ENCODE measurements at places on chromosomes 11 and 22.

DNA sequence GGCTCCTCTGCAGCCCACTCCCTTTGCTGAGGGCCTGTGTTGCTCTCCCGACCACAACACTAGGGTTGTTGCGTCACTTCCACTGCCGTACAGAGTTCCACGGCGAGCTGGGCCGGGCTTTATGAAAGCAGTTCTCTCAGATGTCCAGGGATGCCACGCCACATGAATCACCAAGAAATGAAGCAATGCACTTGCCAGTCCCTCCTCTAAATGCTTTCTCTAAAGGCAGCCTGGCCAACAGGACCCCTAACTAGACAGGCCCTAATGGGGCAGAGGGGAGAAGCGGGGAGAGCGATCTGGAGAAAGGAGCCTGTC is 188.7 kb downstream of the CTTN start:
- DNase-seq = no peak

DNA sequence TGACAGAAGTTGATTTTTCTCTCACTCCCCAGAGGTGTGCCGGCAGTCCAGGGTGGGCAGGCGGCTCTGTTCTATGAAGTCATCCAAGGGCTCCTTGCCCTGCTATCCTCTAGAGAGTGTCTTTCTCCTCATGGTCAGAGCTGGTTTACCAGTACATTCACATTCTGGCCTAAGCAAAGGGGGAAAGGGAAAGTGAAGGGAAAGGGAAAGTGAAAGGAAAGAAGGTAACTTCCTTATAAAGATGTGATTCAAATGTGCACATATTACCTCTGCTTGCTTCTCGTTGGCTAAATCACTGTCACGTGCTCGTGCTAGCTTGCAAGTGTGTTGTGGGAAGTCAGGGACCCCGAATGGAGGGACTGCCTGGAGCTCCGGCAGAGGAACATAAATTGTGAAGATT is 2.9 kb upstream of the HTATIP2 start:
- peak; percentile 39 for DNase-seq

- no peak for DNase-seq
Measured at GRCh38 chr11:34825670-34826383, 90.4 kb downstream of the APIP start.

DNA sequence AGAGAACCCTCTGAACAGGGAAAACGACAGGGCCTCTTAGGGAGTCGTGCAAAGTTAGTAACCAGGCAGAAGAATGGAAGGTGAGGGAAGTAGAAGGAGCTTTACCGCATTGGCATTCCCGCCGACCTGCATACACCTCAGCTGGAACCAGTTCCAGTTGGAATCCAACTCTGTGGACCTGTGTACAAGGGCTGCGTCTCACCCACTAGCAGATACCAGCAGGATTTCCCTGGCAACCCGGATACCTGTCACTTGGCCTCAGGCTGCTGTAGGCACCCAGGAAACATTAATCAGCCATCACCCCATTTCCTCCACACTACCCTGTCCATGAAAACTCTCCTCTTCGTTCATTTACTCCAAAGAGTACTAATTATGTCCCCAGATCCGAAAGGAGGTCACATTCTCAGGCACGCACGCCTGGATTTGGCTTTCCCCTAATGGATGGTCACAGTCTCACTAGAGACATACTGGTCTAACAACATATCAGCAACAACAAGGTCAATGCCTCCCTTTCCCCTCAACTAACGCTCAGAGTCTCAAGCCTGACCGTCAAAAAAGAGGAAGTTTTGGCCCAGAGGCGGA is 842 bp downstream of the ARFGAP2 start:
- peak; percentile 36 for DNase-seq

DNA sequence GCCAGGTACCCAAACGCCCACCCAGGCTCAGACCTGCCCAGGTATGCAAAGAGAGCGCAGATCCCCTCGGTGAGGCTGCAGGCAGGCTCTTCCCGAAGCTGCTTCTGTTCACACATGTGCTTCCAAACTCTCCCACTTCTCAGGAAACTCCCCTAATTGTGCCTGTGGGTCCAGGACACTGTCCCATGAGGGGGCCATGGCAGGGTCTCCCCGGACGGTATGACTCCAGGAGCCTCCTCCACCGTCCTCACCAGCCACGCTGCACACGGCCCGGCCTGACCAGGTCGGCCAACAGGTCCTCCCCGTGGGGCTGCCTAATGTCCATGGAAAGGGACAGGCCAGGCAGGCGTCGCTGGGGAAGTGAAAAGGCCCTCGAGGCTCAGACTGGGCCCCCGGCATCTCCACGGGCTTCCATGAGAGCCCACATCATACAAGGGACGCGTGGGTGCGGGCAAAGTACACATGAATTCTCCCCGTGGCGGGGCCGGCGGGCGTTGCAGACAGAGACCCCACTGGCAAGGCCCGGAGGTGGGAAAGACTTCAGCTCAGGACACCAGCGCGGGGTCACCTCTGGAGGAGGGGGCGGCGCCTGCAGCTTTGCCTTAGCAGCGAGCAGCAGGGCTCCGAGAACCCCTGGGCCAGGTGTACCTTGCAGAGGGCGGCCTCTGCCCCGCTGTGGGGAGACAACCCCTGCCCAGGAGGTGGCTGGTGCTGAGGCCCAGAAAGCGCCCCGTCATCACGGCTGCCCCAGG is 526.1 kb downstream of the BRD1 start:
- DNase-seq = no peak

DNA sequence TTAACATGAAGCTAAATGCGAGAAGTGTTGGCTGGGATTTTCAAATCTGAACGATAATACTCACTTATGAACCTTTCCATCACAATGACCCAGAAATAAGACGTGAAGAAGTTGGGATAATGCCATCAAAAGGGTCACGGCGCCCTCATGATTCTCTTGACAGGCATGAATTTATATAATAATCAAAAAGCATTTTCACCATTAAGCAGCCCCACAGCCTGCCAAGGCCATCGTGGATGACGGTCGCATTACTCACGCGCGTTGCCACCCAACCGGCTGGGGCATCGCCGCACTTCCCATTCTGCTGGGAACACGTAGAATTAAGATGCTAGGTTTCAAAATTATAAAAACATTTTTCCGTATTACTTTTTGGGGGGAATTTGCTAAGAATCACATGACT is 18.9 kb upstream of the GAL start:
- no peak for DNase-seq

GRCh38 chr11:8699903-8700302 is 17.3 kb downstream of the RPL27A start:
- DNase-seq = no peak

DNA sequence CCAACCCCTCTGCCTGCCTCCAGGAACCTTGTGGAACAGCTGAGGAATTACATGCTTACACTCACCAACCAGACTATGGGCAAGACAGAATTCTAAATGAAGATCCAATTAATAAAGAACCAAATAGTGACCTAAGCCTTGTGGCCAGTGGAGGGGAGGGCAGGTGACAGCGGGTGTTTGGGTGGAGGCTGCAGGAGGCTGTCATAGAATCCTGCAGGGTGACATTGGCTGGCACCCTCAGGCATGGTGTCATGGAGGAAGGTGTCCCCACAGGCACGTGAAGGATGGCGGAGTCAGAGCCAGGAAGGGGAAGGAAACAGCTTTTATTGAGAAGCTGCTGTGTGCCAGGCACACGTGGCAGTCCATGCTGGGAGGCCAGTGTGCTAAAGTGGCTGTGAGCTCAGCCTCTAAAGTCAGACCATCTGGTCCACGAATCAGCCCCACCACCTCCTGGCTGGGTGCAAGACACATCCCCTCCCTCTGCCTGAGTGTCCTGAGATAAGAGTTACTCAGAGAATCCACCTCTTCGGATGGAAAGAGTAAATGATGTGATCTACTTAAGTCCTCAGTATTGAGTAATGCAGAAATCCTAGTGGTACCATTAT is 8.7 kb downstream of the MYO18B start:
- DNase-seq = no peak

GRCh38 chr11:14275076-14275475 is 83.9 kb downstream of the RRAS2 start:
- DNase-seq = no peak

- no peak for DNase-seq
Measured at GRCh38 chr11:77750394-77751156, 69.9 kb downstream of the RSF1 start.

- DNase-seq = peak; percentile 18
Measured at GRCh38 chr22:35258191-35258988, 1.1 kb downstream of the HMGXB4 start.

DNA sequence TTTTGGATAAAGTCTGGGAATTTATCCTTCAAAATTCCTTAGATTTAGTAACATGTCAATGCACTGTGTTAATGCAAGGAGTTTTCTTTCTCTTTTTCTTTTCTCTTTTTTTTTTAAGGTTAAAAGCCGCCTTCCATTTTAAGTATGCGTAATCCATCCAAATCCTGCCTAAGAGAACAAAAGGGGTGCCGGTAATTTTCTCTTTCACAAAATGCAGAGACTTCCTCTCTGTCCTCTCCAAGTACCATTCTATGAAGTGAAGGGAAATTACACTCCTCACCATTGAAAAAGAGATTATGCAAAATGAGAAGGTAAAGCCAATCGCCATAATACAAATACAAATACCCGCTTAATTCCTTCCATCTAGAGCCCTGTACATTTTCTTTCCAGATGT is 273.8 kb downstream of the BLID start:
- DNase-seq = no peak

DNA sequence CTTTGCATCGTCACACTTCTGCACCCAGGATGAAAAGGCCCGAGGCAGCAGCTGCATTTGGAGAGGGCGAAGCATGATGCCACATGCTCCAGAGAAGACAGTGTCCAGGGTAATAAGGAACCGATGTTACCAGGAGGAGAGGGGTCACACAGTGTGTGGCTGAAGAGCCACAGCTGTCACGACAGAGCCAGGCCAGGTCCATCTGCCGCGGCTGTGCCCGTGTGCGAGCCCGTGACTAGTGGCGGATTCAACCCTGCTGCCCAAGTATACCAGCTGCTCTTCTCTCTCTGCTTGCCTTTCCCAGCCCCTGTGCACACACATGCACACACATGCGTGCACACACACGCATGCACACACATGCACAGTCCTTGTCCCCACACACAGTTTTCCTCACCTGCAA is 1432.5 kb downstream of the BRD1 start:
- DNase-seq = no peak

DNA sequence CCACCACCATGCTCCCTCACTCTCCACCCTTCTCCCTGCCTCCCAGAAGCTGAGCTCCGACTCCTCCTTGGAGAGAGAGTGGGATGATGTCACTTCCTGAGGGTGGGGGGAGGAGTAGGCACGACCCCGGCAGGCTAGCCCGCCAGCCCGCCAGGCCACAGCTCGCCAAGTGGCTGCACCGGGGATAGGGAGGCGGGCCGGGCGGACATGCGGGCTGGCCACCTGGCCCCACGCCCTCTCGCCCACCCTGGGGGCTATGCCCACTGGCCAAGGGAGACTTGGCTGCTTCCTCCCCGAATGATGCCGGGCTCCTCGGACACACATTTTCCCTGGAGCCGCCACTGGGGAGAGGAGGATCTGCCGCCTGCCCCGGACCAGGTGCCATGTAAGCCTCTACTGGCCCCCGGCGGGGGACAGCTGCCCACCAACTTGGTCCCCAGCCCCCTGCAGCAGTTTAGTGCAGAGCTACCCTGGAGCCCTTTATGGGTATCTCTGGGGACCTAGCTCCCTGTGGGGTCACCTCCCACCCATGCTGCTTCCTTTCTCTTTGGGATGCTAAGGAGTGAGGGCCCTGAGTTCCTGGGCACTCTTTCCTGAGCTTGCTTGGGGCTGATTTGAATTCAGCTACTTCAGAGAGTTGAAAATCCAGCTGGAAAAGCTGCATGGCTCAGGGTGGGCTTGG is 33.7 kb upstream of the MYRF start:
- no peak for DNase-seq

DNA sequence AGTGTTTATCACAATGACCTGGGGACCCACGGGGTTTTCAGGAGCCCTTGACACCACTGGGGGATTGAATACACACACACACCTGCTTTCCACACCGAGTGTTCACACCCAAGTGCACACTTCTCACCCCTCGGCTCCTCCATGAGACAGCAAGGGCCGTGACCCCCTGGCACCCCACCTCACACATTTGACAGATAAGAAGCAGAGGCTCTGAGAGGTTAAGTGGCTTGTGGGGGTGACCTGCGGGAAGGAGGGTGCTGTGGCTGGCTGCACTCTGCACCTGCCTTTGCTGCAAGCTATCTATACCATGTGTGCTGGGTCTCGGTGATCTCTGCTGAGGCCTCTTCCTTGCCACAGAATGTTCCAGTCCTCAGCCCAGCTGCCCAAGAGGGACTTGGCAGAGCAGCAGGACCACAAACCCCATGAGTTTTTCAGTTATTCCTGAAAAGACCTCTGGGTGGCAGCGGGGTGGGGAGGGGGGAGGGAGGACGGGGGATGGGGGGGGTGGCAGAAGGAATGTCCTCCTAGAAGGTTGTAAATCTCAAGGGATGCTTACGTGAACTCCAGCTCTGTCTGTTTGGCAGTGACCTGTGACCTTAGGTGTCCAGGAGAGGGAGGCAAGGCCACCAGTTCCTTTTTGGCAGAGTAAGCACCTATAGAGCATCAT is 47.9 kb upstream of the RFPL3 start:
- DNase-seq = no peak

DNA sequence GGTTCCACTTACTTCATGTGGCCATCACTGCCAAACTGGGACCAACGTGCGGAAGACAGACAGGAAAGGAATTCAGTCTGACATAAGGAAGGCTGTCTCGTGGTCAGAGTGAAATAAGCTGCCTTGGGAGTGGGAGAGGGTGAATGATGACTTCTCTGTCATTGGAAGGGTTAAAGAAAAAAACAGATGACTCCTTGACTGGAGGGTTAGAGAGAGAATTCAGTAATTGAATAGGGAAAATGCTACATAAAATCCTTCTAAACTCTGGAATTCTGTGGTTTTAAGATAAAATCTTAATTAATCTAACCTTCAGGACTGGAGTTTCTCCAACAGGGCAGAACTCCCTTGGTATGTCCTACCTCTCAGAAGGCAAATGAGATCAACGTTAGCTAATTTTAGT is 33.8 kb downstream of the RAB30 start:
- no peak for DNase-seq

- no peak for DNase-seq
Measured at GRCh38 chr11:129852125-129852740, 36.6 kb downstream of the TMEM45B start.

DNA sequence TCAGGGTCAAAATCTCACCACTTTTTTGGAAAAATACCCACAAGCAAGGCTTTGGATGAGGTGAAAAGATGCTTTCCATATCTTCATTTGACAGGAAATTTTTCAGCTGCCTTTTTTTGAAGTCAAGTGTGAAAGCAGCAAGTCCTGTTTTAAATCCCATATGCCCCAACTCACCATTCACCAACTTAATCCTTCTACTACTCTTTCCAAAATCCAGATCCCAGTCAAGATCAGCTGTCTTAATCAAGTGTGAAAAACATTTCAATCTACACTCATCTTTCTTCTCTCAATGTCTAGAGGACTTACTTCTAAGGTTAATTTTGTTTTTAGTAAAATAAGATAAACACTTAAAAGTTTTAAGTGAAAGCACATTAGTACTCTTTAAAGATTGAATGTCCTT is 128.4 kb upstream of the CEP126 start:
- no peak for DNase-seq

- no peak for DNase-seq
Measured at GRCh38 chr11:62493801-62494200, 52.8 kb downstream of the AHNAK start.

- DNase-seq = no peak
Measured at GRCh38 chr22:29433856-29434255, 4.5 kb upstream of the RFPL1 start.

GRCh38 chr22:30908051-30908461 is 60.5 kb downstream of the MORC2 start:
- no peak for DNase-seq

GRCh38 chr11:118252688-118253087 is 523 bp upstream of the MPZL3 start:
- DNase-seq = no peak

All from MM.1S (cell line).